Fibroblast of upper back skin (primary cell): ENCODE measurements at places on chromosomes 2 and 18.
A peak's percentile ranks its signal among the peaks of the same experiment; 100 is the strongest.

DNA sequence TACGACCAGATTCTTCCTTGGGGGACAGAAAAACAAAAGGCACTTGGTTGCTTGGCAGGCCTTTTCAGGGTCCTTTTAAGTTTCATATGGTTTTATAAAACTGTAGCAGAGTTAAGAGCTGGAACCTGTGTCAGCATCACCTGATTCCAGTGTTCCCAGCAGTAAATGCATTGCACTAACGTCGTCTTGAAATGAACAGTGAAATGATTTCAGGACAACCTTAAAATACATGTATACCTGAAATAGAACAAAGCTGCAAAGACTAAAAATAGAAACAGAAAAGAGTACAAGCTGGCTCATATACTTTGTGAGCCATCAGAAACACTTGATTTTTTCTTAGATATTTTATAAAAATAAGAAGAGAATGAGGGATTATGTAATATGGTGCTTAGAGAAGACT is 51.9 kb downstream of the ACSL3 start:
- DNase-seq: no peak

DNA sequence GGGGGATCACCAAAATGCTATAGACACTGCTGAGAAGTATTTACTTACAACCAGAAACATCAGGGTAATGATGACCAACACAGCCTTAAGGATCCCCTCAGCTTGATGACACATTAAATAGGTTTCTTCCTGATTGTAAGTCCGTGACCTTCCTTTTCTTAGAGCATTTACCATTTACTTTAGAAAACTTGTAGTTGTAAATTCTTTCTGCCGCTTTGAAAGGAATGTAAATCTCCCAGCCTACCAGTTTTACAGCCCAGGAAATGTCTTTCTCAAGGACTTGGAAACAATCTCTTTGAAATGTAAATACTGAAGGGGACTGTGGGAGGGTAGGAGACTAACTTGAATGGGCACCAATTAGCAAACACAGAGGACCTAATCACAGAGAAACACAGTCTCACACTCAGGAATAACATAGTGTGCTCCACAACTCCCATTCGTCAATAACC is 278.6 kb downstream of the DSC3 start:
- DNase-seq: no peak

DNA sequence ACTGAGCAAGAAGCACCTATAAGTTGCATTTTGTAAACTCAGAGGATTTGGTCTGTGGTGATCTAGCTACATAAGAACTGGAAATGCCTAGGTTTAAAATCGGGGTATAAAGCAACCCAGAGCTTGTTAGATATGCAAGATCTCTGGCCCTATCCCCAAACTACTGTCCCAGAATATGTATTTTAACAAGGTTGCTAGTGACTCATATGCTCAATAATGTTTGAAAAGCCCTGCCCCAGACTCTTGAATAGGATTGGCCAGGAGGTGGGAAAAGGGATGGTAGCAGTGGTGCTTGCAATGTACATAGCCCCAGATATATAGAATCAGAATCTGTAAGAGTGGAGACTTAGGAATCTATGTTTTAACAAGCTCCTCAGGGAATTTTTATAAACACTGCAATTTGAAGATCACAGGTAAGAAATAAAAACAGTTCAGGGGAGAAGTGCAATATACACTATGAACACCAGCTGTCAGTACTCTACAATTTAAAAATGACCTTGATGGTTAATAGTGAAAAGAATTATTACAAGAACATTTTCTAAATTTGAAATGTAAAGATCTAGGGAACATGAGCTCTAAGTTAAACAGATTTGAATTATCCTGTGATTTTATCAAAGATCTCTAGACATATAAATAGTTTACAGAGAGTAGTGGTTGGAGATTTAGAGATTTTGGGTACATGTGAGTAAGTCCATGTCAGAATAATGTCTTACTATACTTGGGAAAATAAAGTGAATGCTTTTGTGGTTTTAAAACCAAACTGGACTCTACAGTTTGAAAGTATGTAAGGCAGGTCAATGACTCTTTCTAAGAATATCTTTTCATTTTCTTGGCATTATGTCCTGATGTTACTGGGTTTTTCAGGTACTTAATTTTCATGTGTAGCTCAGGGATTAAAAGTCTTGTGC is 7.7 kb upstream of the MMADHC start:
- DNase-seq: peak; percentile 62

- no peak for DNase-seq
Measured at GRCh38 chr2:31284107-31284506, 50.2 kb downstream of the EHD3 start.

GRCh38 chr2:20532634-20533437 is 86.0 kb downstream of the RHOB start:
- DNase-seq: no peak

- peak; percentile 58 for DNase-seq
Measured at GRCh38 chr2:105451571-105452166, 52.8 kb upstream of the FHL2 start.

DNA sequence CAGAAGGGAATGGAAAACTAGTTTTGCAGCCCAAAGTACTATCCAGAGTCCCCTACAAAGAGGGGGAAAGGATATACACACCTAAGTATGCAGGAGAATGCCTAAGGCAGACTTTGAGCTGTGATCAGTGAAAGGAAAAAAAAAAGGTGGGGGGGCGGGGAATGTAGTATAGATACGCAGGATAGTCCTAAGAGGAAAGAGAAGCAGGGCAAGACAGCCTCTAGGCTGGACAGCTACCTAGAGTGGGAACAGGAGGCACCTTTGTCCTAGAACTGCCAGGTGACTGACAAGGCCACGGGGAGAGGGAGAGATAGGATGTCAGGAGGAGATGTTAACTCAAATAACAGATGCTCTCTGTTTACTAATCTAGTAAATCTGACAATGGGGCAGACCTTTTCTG is 6.0 kb downstream of the REEP1 start:
- no peak for DNase-seq

DNA sequence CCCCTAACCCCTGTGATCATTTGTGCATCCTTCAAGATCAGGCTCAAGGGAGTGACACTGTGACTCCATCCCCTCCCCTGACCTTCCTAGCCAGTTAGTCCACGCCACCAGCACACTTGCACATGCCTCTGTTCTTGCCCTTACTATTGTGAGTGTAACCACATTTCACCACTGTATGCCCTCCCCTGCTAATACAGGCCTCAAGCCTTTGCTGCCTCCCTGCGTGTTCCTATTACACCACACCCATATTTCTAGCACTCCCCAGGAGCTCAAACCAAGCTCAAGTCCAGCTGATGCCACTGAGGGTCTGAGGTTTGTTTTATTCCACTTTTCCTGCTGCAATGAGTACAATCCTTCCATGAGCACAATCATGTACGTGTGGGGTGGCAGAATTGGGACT is 288.9 kb upstream of the FBXO11 start:
- no peak for DNase-seq

DNA sequence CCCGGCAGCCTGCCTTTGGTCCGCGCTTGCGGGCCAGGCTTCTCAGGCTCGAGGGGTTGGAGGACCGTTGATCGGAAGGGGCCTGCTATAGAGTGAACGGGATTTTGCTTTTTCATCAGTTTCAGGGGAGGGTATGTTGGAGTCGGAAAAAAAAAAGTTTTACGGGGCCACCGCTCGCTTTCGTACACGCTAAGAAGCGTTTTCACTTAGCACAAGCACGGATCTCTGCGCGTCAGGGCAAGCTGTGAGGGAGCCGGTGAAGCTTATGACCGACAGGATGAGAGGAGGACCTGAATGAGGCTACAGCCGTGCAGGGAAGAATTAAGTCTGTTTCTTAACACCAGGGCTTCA is 443 bp downstream of the CPSF3 start:
- DNase-seq: no peak

DNA sequence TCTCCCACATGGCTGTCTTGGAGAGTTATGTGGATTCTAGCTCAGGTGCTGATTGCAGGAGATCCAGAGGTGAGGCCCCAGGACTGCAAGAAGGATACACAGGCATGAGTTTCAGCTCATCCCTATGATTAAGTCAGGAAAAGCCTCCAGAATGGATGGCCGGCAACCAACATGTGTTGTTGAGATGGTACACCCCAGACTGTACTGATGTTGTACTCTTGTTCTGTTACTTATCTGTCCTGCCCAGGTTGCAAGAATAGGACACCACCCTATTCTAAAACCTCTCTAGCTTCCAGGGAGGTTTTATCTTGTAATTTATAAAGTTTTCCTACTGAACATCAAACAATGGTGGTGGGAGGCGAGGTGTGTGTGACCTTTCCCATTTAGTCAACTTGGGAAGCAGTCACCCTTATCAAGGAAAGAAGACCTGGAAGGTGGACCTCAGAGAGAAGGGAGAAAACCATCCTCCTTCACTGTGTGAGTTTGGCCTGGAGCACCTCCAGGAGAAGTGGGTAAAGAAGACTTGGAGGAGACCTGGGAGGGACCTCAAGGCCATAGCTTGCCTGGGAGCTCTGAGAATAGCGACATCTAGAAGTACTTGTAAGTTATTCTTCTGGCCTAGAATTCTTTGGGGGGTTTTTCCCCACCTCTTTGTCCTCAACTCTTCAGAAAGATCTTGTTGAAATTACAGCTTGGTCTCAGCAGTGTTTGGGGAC is 8.6 kb downstream of the FAM124B start:
- no peak for DNase-seq
